ENCODE measurements at places on chromosomes 16 and 17.

- DNase-seq: no peak
Observed at GRCh38 chr17:12826431-12826830, 37.1 kb downstream of the ARHGAP44 start.

DNA sequence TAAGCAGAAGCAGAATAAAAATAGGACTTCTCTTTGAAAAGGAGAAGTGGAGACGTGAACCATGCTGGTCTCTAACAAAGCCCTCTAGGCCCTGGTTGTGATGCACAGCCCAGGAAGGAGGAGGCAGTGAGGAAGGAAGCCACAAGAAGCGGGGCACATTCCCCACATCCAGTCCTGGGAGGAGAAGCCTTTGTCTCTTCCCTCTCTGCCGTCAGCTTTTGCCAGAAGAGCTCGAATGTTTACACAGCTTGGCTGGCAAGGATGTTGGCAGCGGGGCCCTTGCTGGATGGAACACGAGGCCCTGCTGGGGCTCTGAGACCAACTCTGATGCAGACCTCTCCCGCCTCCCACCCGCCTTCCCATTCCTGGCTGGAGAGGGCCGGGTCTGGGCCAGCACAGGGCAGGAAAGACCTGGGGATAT, 91.3 kb downstream of the MAF start:
- DNase-seq: no peak

DNA sequence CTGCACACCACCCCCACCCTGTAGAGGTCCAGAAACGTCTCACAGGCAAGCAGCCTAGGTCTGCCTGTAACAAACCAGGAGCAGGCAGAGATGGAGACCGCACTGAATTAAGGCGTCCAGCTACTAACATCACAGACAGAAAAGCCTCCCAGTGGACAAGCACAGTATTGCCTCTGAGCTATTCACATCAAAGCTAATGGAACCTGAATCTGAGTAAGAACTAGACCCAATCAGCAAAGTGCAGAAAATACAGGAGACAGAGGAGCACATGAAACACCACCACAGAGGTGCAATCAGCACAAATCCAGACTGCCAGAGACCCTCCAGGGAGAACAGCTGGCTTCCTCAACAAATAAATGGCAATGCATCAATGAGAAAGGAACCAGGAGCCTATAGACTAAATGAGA, 22.2 kb upstream of the PEMT start:
- DNase-seq: no peak

DNA sequence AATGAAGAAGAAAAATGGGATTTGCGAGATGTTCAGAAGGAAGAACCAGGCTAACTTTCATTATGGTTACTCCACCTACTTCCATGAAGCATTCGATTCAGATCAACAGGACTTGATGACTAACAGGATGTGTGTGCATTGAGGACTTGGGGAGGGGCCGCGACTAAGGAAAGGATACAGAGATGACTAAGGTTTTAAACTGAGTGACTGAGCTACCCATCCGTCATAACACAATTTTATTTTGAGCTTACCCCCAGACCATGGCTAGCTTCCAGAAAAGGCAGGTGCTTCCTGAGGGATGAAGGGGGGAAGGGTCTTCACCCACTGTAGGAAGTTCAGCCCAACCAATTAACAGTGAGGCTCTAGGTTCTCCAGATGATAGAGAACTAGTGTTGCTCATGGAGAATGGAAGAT, 2.5 kb upstream of the CDYL2 start:
- no peak for DNase-seq

- no peak for DNase-seq
Observed at GRCh38 chr17:82592767-82593589, 55.3 kb downstream of the WDR45B start.

DNA sequence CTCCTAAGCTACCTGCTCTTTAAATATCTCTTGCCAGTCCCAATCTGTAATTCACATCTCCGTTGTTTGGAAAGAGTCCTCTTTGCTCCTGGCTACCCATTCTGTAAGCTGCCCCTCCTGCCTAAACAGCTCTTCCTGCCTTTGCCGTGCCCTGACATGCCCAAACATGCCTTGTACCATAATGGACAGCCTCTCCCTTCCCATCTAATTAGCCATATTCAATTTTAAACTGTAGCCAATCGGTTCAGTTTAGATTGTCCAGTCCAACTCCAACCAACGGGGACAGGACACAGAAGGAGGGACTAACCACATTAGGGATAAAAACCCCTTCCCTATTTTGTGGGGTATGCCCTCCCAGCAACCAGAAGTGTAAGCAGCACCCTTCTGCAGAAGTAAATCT, 30.6 kb upstream of the CLEC3A start:
- no peak for DNase-seq

DNA sequence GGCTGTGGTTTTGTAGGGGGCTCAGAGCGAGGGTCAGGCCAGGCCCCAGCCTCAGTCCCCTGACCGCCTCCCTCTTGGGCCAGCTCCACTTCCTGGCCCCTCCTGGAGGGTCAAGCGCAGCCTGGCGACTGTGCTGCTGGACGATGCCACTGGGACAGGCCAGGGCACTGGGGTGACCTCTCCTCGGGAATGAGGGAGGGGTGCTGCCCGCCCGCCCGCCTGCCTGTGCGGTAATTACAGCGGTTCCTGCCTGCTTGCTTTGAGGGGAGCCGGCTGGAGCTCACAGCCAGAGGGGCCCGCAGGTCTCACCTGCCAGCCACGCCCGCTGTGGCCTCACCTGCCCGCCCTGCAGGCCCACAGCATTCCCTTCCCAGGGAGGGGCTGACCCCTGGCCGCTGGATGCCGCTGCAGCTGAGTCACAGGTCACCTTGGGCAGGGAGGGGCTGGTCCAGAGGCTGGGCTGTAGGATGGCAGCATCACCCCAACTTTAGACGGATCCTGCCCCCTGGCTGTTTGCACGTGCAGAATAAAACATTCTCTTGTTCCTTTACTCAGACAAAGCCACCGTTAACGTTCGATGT, 76.7 kb upstream of the CBX4 start:
- DNase-seq: no peak

DNA sequence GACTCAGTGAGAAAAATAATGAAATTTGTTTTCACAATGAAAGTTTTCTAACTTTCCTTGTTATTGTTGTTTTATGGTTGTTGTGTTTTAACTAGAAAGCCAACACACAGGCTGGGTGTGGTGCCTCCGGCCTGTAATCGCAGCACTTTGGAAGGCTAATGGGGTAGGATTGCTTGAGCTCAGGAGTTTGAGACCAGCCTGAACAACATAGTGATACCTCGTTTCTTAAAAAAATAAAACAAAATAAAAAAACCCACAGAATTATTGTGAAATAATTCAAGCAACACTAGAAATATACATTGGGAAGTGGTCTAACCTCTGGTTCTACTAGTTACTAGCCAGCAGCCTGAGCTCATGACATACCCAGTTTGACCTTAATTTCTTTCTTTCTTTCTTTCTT, 630 bp downstream of the MILR1 start:
- no peak for DNase-seq

DNA sequence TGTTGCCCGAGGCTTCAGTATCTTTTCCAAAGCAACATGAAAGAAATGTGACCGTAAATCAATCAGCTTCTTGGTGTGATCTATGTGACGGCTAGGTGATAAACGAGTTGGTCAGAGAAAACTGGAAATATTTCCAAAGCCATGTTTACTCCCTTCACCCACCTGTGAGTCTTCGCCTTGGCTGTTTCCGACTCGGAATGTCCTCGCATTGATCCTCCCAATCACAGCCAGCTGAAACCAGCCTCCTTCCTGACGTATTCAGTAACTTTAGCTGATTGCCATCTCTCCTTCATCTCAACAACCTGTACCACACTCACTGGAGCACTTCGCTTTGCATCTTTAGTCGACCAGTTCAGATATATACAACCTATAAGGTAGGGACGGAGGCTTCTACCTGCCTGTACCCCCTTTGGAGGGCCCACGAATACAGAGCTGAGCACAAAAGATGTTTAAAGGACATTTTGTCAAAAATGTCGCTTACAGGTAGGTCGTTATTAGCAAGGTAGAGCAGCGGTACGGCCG, 705 bp downstream of the KRABD2 start:
- no peak for DNase-seq
